ENCODE measurements at places on chromosomes 13 and 19.
A peak's percentile ranks its signal among the peaks of the same experiment; 100 is the strongest.

- no peaks in the 10 kb centered on the region for H3K36me3 ChIP-seq
- H3K4me1 ChIP-seq, result no peaks in the 10 kb centered on the region
- DNase-seq, result no peak
- H3K4me3 ChIP-seq, result no peak overlapping the region
- no peak overlapping the region for H3K27ac ChIP-seq
Observed at GRCh38 chr13:39897636-39898035, 242.2 kb downstream of the COG6 start.

- no peak for DNase-seq
- no peaks in the 10 kb centered on the region for H3K27me3 ChIP-seq
- H3K27ac ChIP-seq, result no peak overlapping the region
- no peaks in the 10 kb centered on the region for H3K36me3 ChIP-seq
- H3K4me3 ChIP-seq, result no peak overlapping the region
Observed at GRCh38 chr13:76533251-76533650, 353.0 kb downstream of the KCTD12 start.

DNA sequence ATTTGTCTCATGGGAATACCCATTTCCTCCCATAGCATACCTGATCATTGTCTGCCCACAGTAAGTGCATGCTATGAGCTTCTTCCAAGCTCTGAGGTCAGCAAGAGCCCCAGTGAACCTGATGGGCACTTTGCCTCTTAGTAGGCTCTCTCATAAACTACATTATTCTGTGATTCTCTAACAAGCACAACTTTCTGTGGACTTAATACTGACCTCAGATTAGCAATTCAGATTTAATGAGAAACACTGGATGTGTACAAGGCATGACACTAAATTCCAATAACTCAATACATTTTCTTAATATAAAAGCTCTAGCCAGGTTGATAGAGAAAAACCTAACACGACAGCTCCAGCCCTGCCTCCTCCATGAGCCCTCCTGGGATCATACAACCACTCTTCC lies 23.3 kb upstream of the STARD13 start:
- no peak for DNase-seq
- no peak overlapping the region for H3K27ac ChIP-seq
- no peaks in the 10 kb centered on the region for H3K4me1 ChIP-seq
- no peaks in the 10 kb centered on the region for H3K36me3 ChIP-seq
- H3K4me3 ChIP-seq, result no peak overlapping the region
- H3K27me3 ChIP-seq, result no peaks in the 10 kb centered on the region

- no peak overlapping the region for H3K4me3 ChIP-seq
- H3K4me1 ChIP-seq, result no peaks in the 10 kb centered on the region
- no peaks in the 10 kb centered on the region for H3K27me3 ChIP-seq
- H3K27ac ChIP-seq, result no peak overlapping the region
- no peaks in the 10 kb centered on the region for H3K36me3 ChIP-seq
- no peak for DNase-seq
Observed at GRCh38 chr13:27851096-27851850, 59.0 kb downstream of the GSX1 start.

GRCh38 chr13:98173431-98174152 lies 3.5 kb downstream of the RNF113B start:
- no peak for DNase-seq
- peaks cover 15% of the 10 kb centered on the region for H3K4me1 ChIP-seq
- H3K27ac ChIP-seq, result no peak overlapping the region

DNA sequence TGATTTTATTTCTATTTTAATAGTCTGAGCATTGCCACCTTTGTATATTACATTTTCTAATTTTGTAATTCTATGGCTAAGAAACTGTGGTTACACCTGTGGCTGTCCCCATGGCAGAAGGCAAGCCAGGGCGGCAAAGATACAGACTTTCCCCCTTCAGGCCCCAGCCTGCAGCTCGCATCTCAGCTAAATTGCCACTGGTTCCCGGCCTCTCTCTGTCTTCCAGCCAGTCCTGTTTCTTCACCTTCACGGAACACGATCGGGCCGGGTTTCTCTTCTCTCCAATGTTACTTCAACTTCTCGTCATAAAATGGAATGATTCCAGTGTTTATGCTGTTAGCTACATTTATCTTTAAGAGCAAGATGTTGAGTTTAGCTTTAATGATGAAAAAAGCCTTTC lies 124.5 kb upstream of the ZNF507 start:
- H3K4me3 ChIP-seq, result no peak overlapping the region
- H3K27ac ChIP-seq, result no peak overlapping the region
- no peak for DNase-seq
- no peaks in the 10 kb centered on the region for H3K36me3 ChIP-seq
- no peaks in the 10 kb centered on the region for H3K27me3 ChIP-seq
- peaks cover 2% of the 10 kb centered on the region for H3K4me1 ChIP-seq

- H3K36me3 ChIP-seq, result peaks cover 8% of the 10 kb centered on the region
- no peak overlapping the region for H3K27ac ChIP-seq
- peaks cover 35% of the 10 kb centered on the region for H3K4me1 ChIP-seq
- no peak overlapping the region for H3K4me3 ChIP-seq
- no peak for DNase-seq
- no peaks in the 10 kb centered on the region for H3K27me3 ChIP-seq
Observed at GRCh38 chr19:5975388-5975728, 2.6 kb downstream of the RANBP3 start.

GRCh38 chr19:13428352-13428751 lies 77.9 kb downstream of the CACNA1A start:
- DNase-seq, result no peak
- H3K27me3 ChIP-seq, result no peaks in the 10 kb centered on the region
- H3K4me3 ChIP-seq, result no peak overlapping the region
- no peaks in the 10 kb centered on the region for H3K4me1 ChIP-seq

GRCh38 chr13:46355088-46355468 lies 32.0 kb downstream of the RUBCNL start:
- H3K27me3 ChIP-seq, result no peaks in the 10 kb centered on the region
- DNase-seq, result no peak
- no peak overlapping the region for H3K4me3 ChIP-seq

DNA sequence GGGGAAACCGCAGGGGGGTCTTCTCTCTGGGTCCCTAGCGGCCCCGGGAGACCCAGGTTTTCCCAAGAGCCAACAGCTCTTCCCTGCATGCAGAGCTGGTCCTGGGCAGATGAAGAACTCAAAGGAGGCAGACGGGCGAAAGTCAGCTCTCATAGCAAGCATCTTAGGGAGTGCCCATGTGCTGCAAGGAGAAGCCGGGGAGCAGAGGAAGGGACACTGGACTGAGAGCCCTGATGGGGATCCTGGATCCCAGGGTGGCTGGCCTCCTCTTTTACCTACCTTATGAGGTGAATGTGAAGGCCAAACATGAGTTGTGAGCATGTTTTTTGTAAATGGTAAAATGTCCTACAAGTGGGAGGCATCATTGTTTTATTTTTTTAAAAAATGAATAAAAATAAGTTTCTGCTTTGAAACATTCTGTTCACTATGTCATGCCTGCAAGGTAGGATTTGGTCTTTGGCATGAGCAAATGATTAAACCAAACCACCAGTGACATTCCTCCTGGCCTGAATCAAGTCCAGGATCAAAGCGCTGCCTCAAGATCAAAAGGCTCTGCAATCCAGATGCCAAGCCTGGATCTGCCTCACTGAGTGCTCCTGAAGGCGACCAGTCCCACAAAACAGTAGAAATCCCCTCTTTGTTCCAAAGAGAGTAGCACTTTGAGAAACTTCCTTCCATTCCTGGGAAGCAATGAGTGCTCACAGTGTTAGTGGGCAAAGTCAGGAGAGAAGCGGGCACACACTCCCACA lies 92.2 kb upstream of the SERP2 start:
- no peaks in the 10 kb centered on the region for H3K27me3 ChIP-seq
- no peaks in the 10 kb centered on the region for H3K36me3 ChIP-seq
- H3K4me1 ChIP-seq, result no peaks in the 10 kb centered on the region
- no peak overlapping the region for H3K4me3 ChIP-seq
- no peak for DNase-seq
- no peak overlapping the region for H3K27ac ChIP-seq

GRCh38 chr19:13492128-13492527 lies 14.2 kb downstream of the CACNA1A start:
- H3K36me3 ChIP-seq, result no peaks in the 10 kb centered on the region
- no peaks in the 10 kb centered on the region for H3K27me3 ChIP-seq
- no peak overlapping the region for H3K27ac ChIP-seq
- no peak for DNase-seq
- no peak overlapping the region for H3K4me3 ChIP-seq

DNA sequence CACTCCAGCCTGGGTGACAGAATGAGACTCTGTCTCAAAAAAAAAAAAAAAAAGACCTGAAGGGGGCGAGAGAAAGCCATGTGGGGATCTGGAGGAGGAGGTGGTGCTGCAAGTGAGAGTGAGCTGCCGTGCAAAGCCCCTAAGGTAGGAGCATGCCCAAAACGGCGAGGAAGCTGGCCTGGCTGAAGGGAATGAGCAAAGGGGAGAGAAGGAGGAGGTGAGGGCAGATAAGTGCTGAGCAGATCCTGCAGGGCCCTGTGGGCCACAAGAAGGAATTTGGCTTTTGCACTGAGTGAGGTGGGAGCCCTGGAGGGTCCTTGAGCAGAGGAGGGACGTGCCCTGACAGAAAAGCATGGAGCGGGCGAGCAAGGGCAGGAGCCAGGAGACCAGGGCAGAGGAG lies 19.4 kb upstream of the ADGRE5 start:
- peak overlapping the region; percentile 85 for H3K27ac ChIP-seq
- DNase-seq, result no peak
- no peaks in the 10 kb centered on the region for H3K27me3 ChIP-seq
- H3K36me3 ChIP-seq, result no peaks in the 10 kb centered on the region
- H3K4me1 ChIP-seq, result peaks cover 23% of the 10 kb centered on the region

GRCh38 chr19:42066075-42066754 lies 3.8 kb downstream of the GRIK5 start:
- H3K27ac ChIP-seq, result no peak overlapping the region
- H3K36me3 ChIP-seq, result peaks cover 7% of the 10 kb centered on the region

GRCh38 chr13:112513761-112514160 lies 74.2 kb downstream of the TUBGCP3 start:
- no peaks in the 10 kb centered on the region for H3K27me3 ChIP-seq
- no peak overlapping the region for H3K27ac ChIP-seq
- no peaks in the 10 kb centered on the region for H3K4me1 ChIP-seq
- no peak overlapping the region for H3K4me3 ChIP-seq

Measured in ascending aorta (tissue), 2 donors.